Ammon's horn (tissue), 1 donor: ENCODE measurements at places on chromosomes 7 and 10.
A peak's percentile ranks its signal among the peaks of the same experiment; 100 is the strongest.

- no peak for DNase-seq
Measured at GRCh38 chr7:155973451-155973997, 161.3 kb upstream of the SHH start.

DNA sequence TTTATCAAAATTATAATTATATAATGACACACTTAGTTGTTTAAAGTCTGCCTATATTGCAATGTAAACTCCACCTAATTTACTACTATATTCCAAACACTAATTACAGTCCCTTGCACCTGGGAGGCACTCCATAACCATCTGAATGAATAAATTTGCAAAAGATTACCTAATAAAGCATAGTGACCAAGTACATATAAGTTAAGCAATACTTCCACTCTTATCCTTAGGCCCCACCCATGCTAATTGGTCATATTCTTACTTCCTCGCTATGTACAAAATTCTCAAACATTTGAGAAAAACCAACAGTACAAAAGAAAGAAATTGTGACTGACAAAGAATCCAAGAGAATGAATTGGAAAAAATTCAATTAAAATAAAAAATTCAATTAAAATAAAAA is 65.3 kb downstream of the ZFAND4 start:
- no peak for DNase-seq

DNA sequence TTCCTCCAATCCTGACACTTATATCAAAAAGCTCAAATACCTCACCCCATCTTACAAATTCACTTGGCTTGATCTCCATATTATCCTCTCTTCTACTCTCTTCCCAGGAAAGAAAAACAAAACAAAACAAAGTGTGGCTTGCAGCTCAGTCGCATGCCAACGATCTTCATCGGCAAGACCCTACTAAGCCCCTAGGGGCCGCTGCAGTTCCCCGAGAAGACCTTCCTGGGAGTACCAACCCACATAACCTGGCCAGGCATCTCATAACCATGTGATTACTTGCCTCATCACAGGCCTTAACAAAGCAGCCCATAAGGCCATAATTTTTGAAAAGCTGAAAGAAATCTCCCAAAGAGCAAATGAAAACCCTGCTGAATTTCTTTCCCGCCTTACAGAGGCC is 103.7 kb downstream of the ZNF92 start:
- no peak for DNase-seq

- no peak for DNase-seq
Measured at GRCh38 chr10:48215486-48216203, 58.9 kb downstream of the FRMPD2 start.

- DNase-seq = no peak
Measured at GRCh38 chr7:107902381-107902780, 11.4 kb downstream of the DLD start.

DNA sequence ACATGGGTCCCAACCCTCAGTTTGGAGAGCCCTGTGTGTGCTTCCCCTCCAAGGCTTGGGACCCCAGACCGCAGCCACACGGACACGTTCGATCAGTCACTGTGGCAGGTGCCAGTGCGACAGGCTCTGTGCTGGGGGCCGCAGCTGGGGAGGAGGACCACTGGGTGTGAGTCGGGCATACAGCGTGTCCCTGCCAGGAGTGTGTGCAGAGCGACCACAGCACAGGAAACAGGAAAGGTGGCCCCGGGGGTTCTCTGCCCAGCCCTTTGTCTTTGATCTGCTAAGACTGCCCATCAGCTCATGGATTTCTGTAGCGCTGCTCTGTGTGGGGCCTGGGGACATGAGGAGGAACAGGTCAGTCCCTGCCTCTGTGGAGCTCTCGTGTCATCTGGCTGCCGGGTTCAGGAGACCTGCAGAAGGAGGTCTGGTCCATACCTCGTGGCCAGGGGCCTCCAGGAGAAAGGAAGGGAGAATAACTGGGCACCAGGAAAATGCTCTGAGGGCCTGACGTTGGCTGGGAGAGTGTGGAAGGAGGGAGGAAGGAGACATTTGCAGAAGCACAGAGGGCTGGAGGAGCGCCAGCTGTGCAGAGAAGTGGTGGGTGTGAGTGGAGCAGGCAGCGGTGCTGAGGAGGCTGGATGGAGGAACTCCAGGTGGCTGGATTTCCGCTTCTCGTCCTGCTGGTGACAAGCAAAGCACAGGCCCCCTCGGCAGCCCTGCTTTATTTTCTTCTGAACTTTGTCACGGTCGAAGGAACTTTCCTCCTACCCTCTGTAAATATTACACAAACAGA is 4.1 kb downstream of the NUDT1 start:
- peak; percentile 68 for DNase-seq

DNA sequence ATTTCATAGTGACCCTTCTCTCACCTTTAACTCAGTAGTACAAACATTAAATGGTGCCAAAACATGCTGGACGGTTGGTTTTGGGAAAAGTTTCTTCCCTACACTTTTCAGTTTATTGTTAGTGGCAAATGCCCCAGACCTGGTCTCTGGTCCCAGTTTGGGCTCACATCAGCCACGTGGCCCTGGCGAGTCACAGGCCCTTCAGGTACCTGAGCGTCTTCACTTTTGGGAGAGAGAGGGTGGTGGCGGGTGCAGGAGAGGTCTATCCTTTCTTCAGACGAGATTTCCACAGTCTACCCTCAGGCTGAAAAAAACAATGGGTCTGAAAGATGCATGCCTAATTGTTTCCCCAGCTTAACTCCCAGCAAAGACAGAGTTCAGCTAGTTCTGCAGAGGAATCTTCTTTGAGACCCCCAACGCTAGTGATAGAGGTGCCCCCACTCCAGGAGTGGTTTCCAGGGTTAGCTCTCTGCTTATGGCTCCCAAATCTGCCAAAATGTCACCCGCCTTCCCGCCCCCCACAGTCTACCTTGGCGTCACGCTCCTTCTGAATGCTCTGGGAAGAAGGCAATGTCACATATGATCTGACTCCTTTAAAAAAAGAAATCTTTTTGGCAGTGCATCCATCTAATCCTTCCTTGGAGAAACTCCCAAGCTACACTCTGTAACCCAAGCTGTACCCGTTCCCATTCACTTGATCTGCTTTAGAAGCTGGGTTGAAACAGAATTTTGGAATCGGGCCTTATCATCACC is 384.8 kb upstream of the FOXK1 start:
- DNase-seq = no peak

DNA sequence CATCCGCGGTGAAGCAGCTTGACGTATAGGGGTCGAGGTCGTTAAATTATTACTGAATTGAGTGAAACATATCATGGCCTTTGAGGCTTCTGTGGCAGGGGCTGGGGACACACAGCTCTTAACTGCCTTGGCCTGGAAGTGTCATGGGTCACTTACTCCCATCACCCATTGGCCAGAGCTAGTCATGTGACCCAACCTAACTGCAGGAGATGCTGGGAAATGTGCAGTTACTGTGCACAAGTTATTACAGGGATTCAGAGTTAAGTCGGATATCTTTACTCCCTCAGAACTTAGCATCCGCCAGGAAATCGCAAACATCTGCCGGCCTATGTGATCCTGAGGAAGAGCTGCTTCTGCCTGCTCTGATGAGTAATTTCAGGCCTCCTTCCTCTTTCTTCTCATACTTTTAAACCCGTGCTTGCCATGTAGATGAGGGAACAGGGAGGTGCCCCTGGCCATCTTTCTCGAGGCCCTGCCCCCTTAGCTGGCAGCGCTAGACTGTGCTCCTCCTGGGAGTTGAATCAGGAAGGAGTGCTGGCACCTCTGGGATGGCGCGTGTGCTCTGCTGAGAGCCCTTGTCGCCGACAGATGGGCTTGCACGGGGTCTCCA is 203.6 kb downstream of the TCF7L2 start:
- no peak for DNase-seq

GRCh38 chr7:30472081-30472783 is 6.4 kb downstream of the NOD1 start:
- no peak for DNase-seq

GRCh38 chr7:139995017-139995915 is 67.5 kb downstream of the PARP12 start:
- peak; percentile 86 for DNase-seq

GRCh38 chr7:36227223-36227622 is 74.2 kb downstream of the EEPD1 start:
- DNase-seq = no peak

GRCh38 chr10:64733980-64734379 is 1212.8 kb downstream of the REEP3 start:
- peak; percentile 15 for DNase-seq

GRCh38 chr10:24848195-24848594 is 104.2 kb downstream of the PRTFDC1 start:
- DNase-seq = no peak

- DNase-seq = no peak
Measured at GRCh38 chr7:81183326-81183725, 264.5 kb upstream of the SEMA3C start.

- DNase-seq = no peak
Measured at GRCh38 chr7:50727072-50727471, 55.6 kb downstream of the GRB10 start.
